ENCODE measurements at places on chromosomes 2 and 18.

DNA sequence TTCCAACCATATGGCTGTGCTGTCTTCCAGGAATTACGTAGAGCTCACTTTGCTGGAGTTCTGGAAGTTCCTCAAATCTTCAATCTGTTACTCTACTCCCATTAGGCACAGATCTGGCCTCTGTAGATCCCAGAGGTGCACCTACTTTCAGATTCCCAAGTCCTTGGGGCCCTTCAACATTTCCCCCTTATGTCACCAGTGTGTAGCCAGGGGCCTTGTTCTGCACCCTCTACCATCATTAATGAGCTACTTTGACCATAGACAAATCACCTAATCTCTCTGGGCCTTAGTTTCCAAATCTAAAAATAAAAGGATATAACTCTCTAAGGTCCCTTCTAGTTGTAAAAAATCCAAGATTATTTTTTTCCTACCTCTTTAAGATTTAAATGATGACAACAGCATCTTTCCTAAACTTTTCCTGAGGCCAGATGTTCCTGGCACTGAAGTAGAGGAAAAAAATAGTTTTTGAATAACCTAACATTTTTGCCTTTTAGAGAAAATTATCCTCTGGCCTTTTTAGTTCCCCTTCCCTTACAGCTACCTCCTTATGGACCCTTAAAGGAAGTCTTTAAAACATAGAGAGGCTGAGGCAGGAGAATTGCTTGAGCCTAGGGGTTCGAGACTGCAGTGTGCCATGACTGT is 31.0 kb upstream of the WIPF1 start:
- DNase-seq = no peak

DNA sequence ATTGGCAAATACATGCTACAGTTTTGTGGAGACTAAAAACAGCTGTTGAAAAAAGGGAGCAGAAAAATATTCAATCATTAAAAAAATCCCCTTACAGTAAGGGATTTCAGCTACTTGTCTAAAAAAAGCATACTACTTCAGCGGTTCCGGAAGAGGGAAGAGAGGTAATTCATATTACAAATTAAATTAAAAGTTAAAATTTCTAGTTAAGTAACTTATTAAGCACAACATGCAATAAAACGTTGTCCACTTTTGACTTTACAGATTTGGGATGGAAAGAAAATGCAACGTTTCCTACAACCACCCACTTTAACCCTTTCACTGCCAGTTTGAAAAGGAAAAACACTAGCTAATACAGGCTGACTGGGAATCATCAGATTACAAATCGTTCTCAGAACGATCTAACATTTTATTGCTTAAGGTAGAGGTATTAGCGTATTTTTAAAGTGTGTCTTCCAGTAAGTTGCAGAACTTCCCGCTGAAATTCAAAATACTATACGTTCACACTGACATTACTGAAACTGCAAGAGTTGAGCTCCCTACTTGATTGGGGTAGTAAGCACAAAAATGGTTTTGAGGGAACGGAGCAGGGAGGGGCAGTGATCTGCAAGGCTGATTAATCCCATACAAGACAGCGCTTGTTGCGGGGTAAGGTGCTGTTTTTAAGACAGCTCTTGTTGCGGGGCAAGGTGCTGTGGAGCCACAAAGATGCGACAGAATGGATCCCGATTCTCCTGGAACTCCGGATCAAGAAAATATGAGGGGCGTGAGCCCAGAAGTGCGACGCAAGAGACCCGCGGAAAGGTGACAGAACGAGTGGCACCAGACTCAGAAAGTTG is 743 bp downstream of the HADHA start:
- DNase-seq = no peak

DNA sequence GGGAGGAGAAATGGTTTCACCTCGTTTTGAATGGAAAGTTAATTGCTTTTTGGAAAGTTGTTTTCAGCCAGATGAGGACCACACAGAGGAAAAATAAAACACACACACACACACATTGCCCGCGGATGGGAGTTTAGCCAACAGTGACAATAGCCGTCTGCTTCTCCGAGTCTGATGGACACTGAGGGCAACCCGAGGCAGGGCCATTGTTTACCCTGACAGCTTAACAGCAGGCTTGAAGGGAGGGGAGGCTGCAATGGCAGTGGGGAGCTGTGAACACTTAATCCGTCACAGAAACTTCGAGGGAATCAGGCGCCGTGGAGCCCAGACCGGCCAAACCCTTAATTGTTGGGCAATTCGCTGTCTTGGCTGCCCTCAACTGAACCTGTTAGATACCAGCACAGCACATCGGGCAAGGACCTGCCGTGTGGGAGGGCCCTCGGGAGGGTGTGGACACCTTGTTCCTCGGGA is 145.9 kb downstream of the ACKR3 start:
- no peak for DNase-seq

DNA sequence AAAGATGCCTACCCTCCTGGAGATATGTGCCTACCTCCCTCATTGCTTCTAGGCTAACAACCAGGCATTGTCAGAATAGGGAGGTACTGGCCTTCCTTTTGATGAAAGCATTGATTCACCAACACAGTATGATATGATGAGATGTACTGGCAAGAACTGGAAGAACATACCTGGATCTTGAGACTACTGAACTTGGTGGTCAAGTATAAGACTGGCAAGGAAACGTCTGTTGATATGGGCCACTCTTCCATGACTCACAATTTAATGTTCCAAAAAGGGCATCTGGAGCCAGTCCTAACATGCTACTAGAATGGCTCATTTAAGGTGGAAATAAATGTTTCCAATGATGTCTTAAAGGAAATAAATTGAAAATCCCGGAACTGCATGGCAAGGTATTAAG is 18.1 kb downstream of the DTNB start:
- DNase-seq = no peak

DNA sequence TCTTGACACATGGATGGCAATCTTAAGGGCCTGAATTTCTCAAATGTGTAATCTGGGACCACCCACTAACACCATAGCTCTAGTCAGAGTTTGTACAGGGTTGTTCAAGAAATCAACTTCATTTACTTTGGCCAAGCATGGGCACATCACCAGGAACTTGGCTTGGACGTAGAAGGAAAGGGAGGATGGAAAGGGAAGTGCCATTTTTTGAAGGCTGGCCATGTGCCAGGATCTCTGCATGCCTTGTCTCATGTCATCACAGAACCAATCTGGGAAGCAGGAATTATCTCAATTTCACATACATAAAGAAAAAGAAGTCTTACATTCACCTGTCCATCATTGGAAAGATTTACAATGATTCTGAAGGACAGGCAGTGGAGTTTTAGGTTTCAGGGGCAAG is 128.1 kb downstream of the ANTXR1 start:
- DNase-seq = no peak

DNA sequence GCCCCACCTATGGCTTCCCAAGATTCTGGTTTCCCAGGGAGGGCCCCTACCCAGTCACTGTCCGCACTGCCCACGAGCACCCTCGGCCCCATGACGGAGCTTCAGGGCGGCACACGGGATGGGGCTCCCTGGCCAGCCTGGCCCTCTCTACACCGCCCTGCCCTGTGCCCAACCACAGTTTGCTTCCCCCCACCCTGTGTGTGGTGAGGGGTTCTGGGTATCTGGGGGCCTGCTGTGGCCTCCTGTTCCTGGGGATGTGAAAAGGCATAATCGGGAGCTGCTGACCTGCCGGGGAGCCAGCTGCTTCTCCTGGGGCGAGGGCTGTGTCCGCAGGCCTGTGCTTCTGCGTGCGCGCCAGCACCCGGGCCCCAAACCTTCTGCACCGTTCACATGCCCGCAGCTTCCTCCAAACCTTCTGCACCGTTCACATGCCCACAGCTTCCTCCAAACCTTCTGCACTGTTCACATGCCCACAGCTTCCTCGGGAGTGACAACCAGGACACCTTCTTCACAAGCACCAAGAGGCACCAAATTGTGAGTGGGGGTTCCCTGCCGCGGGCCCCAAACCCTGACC is 12.4 kb downstream of the ANO7 start:
- DNase-seq = no peak

GRCh38 chr18:31294199-31294747 is 23.7 kb upstream of the DSG1 start:
- no peak for DNase-seq

GRCh38 chr2:181420259-181421130 is 36.7 kb upstream of the ITGA4 start:
- DNase-seq = no peak

DNA sequence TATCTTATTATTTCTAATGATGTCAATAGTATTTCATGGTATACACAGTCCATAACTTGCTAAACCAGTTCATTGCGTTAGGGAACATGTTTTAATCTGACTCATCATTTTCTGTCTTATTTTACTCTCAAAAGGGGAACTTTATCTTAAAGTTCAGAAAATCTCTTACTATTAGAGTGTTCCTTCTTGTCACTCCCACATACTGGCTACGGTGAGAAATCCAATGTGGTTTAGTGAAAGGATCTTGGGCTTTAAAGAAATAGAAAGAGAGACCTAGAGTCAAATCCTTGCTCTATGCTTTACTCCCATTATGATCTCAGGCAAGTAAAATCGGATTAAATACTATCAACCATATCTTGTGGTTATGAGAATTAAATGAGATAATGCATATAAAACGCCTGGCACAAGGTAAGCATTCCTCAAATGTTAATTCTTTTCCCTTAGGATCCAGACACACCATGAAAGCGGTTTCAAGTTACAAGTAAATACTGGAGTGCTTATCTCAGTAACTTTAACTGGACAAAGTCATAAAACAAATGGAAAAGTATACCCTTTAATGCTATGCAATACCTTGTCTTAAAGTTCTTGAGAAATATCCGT is 576.0 kb downstream of the ARHGAP15 start:
- no peak for DNase-seq
